Posterior cingulate gyrus (tissue), 11 donors: ENCODE measurements at places on chromosomes 4 and X.

GRCh38 chr4:6932918-6933317 lies 23.3 kb downstream of the TBC1D14 start:
- no peak for DNase-seq

GRCh38 chrX:76987381-76987780 lies 459.8 kb upstream of the FGF16 start:
- DNase-seq, result no peak

DNA sequence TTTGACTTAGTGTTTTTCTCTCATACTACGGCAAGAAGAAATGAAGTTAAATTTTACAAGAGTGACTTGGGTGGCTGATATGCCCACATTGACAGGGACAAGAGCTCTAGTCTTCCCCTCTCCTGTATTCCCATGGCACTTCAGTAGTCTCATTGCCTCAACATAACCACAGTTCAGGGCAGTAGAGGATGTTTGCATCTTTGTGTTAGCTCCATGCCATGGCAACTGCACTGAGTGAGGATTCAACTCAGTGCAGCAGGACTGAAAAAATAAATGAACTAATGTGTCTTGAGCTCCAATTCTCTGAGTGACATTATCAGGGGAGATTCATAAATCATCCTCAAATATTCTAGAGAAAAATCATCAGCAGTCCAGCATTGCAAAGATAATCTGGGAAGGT lies 78.8 kb downstream of the TET2 start:
- DNase-seq, result no peak

- no peak for DNase-seq
These were observed 23.0 kb downstream of the CDKL5 start for GRCh38 chrX:18448416-18448815.

DNA sequence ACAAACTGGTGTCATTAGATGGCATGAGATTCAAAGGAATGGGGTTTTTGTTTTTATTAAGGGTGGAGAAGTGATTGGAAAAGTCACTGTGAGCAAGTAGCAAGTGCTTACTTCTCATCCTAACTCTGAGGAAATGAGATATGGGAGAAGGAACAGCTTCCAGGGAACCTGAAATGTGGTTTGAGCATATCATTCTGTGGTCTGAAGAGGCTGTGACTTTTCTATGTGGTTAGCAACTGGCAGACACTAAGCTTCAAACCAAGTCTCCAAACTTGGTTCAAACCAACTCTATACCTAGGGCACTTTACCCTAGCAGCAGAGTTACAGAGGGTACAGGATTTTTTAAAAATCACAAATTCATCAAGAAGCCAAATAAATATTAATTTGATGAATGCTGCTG lies 58.2 kb downstream of the DCLK2 start:
- no peak for DNase-seq

- DNase-seq, result no peak
These were observed 8.2 kb upstream of the ZRSR2 start for GRCh38 chrX:15781961-15782699.

DNA sequence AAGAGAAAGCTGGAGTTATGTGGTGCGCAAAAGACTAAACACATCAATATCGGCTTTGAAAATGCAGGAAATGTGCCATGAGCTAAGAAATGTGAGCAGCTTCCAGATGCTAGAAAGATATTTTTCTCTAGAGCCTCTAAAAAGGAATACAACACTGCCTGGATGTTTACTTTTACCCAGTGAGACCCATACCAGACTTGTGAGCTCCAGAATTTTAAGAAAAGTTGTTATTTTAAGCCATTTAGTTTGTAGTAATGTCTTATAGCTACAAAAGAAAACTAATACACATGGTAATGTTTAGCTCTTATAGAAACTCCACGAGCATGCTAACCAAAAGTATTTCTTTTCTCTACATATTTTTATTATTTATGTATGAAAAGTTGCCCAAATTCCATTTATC lies 1389.4 kb downstream of the C4orf33 start:
- no peak for DNase-seq

DNA sequence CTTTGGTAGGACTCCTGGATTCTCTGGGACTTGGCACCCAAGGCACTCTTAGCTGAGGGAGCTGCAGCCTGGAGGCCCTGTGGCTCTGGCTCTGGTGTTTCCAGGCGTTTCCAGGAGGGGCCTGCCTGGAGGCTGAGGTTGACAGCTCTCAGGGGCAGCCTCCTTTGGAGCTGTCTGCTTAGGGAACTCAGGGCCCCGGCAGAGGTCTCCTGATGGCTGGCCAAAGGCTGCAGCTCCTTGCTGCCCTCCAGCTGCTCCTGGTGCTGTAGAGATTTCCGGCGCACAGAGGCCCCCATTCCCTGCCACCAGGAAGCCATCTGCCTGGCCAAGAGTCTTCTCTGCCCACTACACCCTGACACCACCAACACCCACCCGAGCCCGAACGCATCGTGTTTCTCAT lies 25.3 kb upstream of the ARHGEF38 start:
- DNase-seq, result no peak

- no peak for DNase-seq
These were observed 35.4 kb upstream of the TMEM184C start for GRCh38 chr4:147581606-147582350.

GRCh38 chr4:166816890-166817289 lies 417.4 kb downstream of the SPOCK3 start:
- DNase-seq, result no peak

DNA sequence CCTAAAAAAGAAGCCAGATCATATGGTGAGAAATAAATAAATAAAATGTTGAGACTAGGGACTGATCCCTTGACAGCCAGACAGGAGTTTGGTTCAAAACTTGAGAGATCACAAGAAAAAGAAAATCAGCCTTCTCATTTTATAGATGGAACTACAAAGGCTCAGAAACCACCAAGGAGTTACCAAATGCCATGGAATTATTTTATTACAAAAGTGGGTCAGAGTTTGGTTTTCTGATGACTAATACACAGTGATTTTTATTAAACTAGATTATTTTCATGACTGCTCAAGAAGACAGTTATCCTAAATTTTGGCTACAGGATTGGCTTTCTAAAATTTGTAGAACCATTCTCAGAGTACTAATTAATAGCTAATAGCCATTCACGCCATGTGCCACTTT lies 6.2 kb downstream of the CXCL1 start:
- no peak for DNase-seq

DNA sequence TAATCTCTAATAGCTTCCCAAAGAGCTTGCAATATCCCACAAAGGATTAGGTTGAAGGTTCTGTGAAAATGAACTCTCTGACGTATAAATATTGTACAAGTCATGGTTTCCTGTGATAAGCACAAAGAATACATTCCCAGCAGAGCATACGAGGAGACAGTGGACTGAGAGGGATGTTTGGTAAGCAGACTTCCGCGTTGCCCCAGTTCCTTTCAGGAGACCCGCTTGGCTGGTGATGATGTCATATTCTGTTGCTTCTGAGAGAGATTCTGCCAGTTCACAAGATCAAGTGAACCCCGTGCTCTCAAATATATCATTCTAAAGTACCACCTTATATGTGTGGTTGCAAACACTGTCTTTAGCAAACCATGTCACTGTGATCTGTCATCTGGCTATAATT lies 323.9 kb upstream of the CASK start:
- DNase-seq, result no peak

DNA sequence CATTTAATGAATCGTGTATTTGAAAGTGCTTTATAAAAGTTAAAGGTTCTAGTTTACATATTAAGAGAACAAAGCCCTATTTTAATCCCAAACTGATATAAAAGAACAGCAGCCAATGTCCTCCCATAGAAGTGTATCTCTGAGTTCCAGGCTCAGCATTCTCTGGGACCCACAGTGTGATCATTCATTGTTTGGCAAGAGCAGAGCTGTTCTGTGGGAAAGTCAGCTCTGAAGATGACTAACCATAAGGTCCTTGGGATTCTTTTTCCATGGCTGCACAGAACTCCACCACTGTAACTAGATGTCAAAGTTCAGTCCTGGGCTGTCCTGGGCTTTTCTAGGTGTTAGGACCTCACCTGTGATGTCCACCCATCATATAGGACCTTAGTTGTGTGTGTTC lies 157.0 kb upstream of the TLL1 start:
- no peak for DNase-seq

- no peak for DNase-seq
These were observed 169.4 kb downstream of the MID1 start for GRCh38 chrX:10450959-10451355.

- DNase-seq, result no peak
These were observed 102.5 kb downstream of the TSPAN5 start for GRCh38 chr4:98555798-98556445.

GRCh38 chr4:57318703-57319102 lies 208.5 kb upstream of the IGFBP7 start:
- DNase-seq, result no peak

- DNase-seq, result no peak
These were observed 49.3 kb downstream of the MRPL1 start for GRCh38 chr4:77911842-77912450.

DNA sequence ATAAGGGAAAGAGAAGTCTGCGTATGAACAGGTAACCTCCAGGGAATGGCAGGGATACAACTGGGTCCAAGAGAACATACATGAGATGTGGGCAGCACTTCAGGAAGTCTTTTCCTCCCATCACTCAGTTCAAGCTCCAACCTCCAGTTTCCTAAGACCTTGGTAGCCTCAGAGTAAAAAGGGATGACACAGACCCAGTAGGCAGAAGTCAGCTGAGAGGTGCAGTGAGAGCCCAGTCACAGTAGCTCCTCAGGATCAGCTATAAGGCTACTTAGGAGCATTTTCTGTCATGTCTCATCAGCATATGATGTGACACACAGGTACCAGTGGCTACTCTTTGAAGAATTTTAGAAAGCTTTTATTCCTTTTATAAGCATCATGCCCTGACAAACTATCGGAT lies 12.5 kb upstream of the STS start:
- no peak for DNase-seq

DNA sequence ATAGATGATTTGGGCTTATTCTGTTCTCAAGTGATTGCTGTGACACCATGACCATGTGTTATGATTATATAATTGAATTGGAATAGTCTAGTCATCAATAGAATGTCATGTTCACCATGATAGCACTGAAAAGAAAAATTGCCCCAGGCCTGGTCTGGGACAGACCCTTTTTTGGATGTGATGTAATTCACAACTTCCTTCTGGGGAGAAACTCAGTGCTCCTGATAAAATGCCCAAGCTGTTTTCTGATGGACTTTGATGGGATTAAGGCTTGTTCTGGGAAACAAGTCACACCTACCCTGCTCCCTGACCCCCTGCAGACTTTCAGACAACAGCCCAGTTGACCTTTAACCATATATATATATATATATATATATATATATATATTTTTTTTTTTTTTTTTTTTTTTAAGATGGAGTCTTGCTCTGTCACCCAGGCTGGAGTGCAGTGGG lies 65.3 kb downstream of the RHOH start:
- no peak for DNase-seq

DNA sequence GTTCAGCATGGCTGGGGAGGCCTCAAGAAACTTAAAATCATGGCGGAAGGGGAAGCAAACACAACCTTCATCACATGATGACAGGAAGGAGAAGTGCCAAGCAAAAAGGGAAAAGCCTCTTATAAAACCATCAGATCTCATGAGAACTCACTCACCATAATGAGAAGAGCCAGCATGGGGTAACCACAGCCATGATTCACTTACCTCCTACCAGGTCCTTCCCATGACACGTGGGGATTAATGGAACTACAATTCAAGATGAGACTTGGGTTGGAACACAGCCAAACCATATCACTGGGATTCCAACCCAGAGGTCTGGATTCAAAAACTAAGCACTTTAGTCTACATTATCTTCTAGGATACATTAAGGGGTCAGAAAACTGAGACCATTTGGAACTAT lies 609.6 kb upstream of the SPANXN1 start:
- no peak for DNase-seq

- DNase-seq, result no peak
These were observed 113.4 kb upstream of the FAM241A start for GRCh38 chr4:112031712-112032328.

DNA sequence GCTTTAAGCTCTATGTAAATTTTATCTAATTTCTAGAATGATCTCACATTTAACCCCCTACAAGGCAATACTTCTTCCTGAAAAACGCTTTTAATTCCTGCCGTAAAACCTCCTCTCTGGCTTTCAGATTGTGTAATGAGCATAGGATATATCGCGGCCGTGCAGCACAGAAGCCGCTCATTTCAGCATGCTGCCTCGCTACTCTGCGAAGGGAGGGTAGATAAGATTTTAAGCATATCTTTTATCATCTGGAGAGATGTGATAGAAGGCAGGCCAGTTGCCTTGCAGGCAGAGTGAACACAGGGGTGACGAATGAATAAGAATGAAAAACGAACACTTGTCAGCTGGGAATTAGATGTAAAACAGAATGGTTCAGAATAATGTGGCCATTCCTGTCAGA lies 265.5 kb downstream of the UNC5C start:
- no peak for DNase-seq

DNA sequence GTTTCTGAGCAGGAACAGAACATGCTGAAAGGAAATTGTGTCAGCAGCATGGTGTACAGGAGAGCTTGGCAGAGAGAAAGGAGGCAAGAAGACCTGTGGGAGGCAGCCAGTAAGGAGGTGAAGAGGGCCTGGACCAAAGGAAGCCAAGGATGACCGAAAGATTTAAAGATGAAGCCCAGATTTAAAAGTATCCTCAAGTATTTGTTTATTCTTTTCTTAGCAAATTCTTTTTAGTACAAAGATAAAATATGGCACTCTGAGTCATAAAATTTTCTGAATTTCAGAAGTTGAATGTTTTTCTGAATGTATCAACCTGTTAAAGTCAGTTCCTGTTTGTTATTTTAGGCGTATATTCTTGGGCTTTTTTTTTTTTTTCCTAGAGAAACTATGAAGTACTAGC lies 3.5 kb downstream of the PKD2 start:
- no peak for DNase-seq

DNA sequence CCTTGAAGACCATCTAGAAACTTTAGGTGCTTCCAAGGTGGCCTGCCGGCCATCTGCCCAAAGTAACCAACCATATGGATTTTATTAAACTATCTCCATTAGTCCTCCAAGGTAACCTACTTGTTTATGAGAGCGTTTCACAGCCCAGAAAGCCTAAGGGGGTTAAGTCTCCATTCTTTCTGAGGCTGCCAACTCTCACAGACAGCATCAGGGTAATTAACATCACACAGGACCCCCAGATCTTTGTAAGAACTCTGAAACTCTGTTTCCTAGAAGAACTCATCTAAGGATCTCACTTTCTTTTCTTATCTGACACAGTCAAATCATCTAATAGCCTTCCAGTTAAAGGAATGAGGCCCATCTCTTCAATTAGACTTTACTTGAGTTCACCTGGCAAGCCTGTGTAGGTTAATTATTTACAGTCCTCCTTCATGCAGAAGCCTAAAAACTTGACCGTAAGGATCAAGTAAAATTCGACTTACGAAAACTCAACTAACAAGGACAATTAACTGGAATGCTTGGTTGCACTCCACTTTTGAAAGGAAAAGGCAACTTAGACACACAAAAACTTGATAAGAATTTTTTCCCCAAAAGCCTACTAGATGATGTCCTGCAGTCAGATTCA lies 252.5 kb downstream of the GRIA3 start:
- DNase-seq, result no peak

DNA sequence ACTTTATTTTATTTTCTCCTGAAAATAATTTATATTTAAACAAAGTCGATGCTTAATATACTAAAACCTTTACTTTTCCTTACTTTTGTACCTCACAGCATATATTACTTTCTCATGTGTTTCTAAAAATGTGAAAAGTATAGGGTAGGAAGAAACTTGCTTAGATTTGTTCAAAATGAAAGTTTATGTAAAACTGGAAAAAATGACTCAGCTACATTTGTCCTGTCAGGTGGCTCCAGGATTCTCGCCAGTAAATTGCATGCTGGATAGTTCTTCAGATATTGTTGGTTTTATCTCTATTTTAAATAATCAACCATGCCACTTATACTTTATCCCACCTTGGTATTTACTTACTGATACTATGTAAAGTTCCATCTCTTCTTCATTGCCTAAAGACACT lies 159.2 kb upstream of the NDST4 start:
- DNase-seq, result no peak
